ENCODE measurements at places on chromosomes 5 and 9.

DNA sequence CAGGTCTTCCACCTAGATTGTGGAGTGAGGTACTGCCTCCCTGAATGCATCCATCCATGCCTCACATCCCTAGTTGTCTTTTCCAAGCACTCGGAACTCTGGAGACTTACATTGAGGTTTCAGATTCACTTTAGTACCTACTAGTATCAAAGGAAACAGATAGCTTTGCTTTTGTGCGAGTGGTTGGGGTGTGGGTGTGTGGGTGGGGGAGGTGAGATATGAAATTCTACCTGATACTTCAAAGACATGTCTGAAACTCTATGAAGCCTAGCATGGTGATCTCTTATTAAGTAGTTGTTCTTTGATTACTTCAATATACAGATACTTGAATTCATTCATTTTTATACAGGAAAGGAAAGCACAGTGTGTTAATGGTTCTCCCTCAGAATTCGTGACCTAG is 64.4 kb downstream of the MCCC2 start:
- DNase-seq: no peak

DNA sequence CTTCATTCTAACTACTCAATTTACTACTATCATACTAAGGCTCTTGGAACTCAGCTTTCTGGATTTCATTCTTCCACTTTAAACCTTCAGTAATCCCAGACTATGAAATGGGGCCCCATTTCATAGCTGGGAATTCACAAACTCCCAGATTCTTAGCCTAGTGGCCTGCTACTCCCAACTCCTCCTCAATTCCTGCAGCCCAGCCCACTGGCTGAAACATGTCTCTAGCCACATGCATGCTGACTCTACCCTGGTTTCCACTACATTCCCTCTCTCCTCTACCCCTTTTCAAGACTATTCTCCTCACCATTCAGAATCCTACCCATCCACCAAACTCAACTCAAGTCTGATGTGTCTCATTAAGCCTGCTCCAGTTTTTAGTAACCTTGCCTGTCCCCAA is 370.6 kb downstream of the BNC2 start:
- DNase-seq: no peak

DNA sequence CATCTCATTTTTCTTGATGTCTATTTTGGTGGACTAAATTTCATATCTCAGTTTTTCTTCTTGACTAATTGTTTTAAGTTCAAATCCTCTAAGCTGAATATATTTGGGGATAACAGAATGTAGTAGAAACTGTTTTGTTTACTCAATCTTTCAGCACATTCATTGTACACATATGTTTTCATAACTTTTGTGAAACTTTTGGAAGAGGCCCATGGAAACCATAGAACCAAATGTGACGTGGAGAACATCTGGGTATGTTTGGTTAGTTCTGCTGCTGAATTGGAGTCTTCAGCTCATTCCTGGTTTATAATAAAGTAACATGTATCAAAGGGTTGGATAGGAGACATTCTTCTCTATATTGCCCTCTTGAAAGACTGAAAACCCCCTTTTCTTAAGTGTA is 88.4 kb downstream of the CCDC171 start:
- no peak for DNase-seq

- no peak for DNase-seq
Observed at GRCh38 chr5:156477196-156477595, 150.2 kb downstream of the SGCD start.

- DNase-seq: no peak
Observed at GRCh38 chr5:134553821-134554267, 28.4 kb downstream of the JADE2 start.

DNA sequence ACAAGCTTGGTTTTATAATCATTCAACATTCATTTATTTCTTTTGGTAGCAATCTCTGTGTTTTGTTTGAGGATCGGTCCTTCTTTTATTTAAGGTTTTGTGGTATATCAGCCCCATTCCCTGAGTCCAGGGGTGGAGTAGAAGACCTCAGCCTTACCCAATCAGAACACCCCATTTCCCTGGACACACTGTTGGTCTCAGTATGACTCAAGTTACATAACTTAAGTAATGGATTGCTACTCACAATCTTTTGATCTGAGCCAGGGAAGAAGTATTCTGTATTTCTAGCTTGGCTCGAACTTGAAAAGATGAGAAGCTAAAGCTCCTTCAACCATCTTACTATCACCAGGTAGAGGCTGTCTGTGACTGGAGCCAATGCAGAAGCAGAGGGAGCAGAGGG is 175.2 kb upstream of the HAPLN1 start:
- no peak for DNase-seq

DNA sequence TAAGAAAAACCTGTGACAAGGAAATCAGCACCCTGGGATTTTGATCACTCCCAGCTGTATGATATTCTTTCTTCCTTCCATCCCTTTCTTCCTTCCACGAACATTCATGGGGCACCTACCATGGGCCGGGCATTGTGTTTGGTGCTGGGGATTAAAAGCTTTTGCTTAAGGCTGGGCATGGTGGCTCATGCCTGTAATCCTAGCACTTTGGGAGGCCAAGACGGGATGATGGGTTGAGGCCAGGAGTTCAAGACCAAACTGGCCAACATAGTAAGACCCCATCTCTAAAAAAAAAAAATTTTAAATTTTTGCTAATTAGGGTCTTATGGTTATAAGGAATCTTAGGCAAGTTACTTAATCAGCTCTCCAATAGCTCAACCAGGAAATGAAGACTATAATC is 48.5 kb upstream of the CLINT1 start:
- DNase-seq: no peak

GRCh38 chr9:70385426-70385825 is 29.0 kb downstream of the KLF9 start:
- no peak for DNase-seq

DNA sequence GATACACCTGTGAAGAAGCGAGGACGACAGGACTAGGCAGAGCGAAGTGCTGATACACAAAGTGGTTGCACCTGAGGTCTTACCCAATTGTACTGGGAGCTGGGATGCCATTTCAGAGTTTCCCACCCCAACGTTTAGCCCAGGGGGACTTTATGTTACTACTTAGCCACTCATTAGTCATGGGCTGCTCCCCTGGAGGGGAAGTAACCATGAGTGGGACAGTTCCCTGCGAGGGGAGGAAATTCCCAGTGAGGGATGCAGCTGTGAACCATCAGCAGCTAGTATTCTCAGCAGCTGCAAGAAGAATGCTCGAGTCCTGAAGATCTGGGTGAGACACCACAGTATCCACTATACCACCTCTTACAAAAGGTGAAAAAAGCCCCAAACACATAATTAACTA is 93.7 kb upstream of the ACTBL2 start:
- no peak for DNase-seq

DNA sequence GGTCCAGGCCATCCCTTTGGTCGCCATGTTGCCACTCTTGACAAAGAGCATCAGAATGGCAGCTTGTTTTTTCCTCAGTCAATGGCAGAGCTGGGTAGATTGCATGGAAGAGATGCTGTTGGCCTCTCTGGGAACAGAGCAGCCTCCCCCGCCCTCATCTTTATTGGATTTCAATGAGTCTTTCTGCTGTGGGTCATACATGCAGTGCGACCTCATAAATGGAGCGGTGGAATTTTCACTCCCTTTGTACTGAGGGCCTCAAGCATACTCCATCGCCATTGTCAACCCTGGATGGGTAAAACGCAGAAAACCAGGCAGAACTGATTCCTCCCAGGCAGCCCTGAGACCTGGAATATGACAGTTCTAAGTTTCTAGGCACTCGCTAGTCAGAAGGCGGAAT is 71.8 kb downstream of the ZNF618 start:
- no peak for DNase-seq

DNA sequence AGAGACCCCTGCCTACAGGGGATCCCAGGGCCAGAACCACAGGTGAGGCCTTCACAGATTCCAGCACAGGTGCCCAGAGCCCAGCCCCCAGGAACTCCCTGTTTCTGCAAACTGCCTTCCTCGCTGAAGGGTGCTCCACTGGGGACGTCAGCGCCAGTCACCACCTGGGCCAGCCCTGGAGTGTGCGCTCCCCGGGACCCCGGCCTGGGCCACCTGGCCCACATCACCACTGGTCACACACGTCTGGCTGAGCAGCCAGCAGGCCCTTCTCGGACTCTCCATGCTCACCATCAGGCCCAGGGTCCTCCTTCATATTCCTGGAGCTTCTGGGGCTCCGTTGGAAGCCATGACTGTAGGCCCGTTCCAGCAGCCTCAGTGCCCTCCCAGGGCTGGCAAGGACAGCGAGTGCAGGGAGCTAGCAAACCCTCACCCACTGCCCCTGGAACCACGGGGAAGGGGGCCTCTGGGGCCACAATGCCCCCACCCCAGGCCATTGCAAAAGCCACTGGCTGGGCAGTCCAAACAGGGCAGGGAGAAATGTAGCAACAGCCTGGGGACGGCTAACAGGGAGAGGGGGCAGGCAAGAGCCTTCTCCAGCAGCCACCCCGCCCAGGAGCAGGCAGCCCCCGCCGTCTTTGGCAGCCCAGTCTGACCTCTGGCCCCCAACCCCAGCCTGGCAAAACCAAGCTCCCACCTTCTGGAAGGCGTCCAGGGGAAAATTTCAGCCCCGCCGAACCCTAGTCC is 1.3 kb downstream of the AGPAT2 start:
- DNase-seq: no peak

DNA sequence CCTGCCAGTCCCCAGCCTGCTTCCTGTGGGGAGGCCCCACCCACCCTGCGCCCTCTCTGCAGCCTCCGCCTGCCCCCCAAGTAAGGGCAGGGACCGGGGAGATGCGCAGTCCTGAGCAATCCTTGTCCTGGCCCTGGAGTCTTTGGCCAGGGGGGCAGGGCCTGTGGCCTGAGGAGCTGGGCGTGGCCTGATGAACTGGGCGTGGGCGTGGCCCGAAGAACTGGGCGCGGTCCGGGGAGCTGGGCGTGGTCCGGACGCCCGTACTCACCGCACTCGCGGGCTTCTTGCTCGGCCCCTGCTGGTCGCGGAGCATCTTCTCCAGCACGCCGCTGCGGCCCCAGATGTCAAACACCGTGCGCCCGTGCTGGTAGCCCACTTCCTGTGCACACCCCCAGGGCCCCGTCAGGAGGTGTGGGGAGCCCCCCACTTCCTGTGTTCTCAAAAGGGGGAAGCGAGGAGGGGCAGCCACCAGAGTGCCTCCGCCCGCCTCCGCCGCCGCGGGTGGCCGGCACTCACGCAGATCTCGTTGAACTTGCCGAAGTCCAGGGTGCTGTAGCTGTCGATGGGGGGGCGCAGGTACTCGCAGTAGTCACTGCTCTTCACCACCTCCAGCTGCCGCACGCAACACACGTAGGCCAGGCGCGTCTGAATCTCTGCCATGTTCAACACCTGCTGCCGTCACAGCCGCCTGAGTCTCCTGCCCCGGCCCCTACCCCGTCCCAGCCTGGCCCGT is 2.7 kb upstream of the NSMF start:
- DNase-seq: no peak

- no peak for DNase-seq
Observed at GRCh38 chr9:122218935-122219855, 9.6 kb downstream of the LHX6 start.

- no peak for DNase-seq
Observed at GRCh38 chr9:97744710-97745708, 47.9 kb upstream of the XPA start.

GRCh38 chr5:60332244-60333004 is 367.5 kb downstream of the DEPDC1B start:
- DNase-seq: peak; percentile 26

- DNase-seq: no peak
Observed at GRCh38 chr5:14669975-14670374, 5.5 kb downstream of the OTULIN start.

DNA sequence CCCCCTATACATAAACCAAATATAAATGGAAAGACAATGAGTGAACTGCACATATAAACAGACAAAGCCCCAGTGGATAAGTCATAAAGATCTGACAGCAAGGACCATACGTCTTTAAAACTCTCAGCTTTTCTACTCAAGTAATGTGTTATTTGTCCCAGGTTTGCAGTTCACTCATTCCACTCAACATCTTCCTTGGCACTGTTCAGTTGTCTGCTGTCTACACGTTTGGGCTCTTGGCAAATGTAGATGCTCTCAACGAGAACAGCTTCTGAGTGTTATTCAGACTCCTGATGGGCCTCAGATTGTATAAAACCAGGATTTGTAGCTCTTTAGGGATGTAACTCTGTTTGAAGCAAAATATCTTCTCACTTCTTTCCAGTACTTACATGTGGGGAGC is 198.2 kb upstream of the SEMA6A start:
- no peak for DNase-seq

- no peak for DNase-seq
Observed at GRCh38 chr9:118575341-118576070, 793.7 kb downstream of the BRINP1 start.

DNA sequence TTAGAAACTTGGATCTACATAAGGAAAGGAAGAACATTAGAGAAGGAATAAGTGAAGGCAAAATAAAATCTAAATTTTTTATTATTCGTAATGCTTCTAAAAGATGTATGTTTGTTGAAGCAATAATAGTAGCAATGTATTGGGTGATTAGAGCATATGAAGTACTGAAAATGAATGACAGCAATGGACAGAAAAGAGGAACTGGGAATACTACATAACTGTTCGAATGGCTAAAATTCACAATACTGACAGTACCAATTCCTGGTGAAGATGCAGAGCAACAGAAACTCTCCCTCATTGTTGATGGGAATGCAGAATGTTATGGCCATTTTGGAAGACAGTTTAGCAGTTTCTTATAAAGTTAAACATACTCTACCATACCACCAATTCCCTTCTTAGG is 177.3 kb upstream of the SPEF2 start:
- no peak for DNase-seq

GRCh38 chr9:123119566-123119965 is 86.1 kb downstream of the GPR21 start:
- no peak for DNase-seq

DNA sequence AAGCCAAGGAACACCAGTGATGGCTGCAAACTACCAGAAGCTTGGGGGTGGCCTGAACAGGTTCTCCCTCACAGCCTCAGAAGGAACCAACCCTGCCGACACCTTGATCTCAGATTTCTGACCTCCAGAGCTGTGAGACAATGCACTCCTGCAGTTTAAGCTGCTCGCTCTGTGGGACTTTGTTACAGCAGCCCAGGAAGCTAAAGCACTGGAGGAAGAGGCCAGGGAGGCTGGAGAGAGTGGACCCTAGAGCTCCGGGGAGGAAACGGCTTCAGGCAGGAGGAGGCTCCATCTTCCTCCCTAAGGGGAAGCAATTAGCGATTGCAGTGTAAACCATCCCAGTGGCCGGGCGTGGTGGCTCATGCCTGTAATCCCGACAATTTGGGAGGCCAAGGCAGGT is 25.1 kb downstream of the BARX1 start:
- no peak for DNase-seq

DNA sequence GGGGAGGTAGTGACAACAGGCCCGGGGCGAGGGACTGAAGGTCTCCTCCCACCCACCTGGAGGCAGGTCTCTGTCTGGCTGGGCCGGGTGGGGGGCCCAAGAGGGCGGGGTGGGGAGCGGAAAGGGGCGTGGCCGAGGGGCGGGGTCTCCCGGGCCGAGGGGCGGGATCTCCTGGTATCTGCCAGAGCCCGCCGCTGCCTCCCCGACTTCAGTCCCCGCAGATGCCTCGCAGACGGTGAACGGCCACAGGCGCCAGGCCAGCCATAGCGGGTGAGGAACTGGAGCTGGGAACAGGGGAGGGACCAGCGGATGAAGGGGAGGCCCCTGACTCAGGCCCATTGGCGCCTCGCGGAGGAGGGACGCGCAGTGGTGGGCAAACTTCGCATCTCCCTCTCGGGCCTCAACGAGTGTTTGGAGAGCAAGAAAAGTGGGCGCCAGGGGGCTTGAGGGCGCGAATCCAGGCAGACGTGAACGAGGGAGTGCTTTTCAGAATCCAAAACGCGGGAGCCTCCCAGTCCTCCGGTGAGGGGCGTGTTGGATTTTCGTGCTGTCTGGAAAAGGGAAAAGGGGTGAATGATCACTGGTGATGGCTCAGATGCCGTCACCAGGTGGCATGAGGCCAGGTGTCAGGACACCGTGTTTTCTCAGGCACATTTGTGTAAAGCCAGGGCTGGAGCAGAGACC is at the start of gene ADGRD2:
ADGRD2 (plus strand) TSS at position 211 of the 684 bp plus-strand sequence. CDS start 1,216 bp downstream, outside the sequence.
- DNase-seq: no peak
